HEK293T (cell line): ENCODE measurements at places on chromosomes 16 and 17.

- no peak for DNase-seq
These were observed 15.3 kb downstream of the CDH3 start for GRCh38 chr16:68660359-68660795.

DNA sequence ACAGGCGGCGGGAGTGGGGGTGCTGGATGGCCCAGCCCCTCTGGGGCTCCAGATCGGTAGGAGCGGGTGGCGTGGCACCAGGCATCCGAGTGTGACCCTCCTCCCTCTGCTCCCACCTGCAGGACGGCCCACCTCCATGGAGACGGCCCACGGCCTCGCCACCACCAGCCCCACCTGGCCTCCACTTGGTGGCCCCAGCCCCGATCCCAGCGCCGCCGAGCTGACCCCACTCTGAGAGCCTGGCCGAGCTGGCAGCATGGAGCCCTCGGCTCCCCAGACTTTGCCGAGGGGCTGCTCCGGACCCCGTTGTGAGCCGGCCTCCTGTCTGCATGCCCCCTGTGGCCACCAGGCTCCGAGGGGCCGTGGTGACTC, 4.7 kb upstream of the NUDT16L1 start:
- DNase-seq, result no peak

GRCh38 chr17:6721744-6722143, 8.6 kb upstream of the SLC13A5 start:
- no peak for DNase-seq

GRCh38 chr17:75442168-75443103, 14.0 kb upstream of the TMEM94 start:
- DNase-seq, result no peak

GRCh38 chr16:83830769-83831455, 23.1 kb downstream of the HSBP1 start:
- no peak for DNase-seq

- DNase-seq, result no peak
These were observed 68.8 kb downstream of the ZNF18 start for GRCh38 chr17:11928436-11928835.

DNA sequence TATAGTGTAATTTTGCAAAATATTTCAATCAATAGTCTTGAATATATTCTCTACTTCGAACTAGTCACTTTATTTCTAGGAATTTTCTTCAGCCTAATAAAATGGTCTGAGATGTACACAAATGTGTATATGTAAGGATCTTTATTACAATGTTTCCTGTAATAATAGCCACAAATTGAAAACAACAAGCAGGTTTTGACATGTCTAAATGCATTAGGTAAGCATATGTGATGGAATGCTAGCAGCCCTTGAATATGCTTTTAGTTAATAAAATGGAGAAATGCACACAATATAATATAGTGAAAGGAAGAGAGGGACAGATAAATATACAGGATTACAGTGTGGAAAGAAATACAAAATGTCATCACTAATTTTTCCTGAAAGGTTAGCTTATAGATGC, 196.5 kb upstream of the IRX5 start:
- DNase-seq, result no peak

DNA sequence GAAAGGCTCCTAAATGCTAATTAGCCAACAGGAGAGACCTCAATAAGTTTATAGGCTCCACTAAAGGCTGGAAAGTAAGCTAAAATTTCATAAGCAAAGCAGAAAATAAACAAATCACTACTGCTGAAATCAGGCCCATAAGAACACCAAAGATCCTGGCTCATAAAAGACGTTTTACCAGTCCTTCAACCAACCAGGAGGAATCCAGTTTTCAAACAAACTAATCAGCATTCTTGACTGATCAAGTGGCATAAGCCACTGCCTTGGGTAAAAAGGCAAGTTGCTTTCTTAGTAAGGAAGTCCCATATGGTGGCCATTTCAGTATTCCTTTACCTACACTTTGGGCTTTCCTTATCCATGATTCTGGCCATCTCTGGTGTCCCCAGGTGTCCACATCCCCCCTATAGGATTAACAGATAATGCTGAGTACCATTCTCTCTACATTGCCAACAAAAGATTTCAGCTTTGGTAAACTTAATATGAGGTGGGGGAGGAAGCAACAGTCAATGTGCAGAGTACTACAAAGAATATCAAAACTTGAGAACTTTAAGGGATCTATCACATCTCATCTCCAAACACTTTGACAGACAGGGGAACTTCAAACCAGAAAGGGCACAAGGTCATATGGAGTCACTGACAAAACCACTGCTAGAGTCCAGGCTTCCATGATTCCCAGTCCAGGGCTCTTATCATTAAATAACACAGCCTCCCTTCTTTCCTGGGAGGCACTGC, 1.3 kb downstream of the TOM1L2 start:
- no peak for DNase-seq

DNA sequence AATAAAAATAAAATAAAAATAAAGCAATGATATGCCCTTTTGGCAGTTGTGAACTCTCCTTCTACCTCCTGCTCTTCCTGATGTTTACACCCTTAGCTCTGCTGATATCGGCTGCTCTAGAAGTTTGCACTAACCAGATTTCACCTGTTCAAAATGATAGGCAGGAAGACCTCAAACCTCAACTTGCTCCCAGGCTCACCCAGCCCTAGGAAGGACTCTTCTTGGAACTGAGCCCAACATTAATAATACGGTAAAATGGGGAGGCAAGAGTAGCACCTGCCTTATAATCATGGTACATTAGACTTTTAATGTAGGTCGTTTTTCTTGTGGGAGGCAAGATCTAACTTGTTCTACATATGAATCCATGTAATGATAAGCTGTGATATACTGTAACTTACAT, 61.2 kb upstream of the MED13 start:
- no peak for DNase-seq

DNA sequence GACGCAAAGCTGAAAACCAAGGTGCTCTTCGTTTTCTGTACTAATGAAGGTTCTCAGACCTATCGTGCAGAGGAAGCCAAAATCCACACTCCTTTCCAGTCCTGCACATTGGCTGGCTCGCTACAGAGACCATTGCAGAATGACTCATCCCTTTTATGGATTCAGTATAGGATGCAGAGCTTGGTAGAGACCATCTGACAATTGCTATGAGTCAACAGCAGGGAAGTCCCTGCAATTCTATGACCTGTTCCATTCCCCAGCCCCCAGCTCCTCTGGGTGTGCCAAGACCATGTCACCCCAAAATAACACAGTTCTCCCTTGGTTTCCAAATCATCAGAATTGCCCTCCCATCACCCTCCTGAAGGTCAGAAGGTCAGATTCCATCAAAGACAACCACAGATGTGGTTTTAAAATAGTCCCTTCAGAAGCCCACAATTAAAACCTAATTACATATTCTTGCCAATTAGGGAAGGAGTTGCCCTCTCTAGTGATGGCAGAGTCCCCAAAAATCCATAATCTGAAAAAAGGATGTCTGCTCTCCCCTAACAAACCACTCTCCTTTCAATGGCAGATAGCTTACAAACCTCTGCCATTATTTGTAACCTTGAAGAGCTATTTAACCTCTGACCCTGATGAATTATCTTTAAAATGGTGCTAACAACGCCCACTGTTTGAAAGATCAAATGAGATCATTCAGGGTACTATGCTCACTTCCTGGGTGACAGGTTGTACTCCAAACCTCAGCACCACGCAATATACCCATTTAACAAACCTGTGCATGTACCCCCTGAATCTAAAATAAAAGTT, 108.2 kb upstream of the RBBP6 start:
- no peak for DNase-seq

DNA sequence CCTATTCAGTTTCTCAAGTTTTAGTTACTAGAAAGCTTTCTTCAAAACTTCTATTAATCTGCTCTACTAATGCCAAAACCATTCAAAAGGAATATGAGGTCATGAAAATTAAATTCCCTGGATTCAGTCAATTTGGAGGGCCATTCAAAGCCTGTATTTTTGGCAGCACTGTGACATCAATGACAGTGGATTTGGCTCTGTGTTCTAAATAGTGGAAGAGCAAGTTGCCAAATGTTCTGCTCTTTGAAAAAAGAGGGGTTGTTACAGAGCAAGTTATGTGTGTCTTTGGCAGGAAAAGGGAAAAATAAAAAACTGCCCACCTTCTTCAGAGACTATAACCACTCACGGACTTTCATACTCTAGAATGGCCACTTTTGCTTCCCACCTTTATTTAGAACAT, 3.2 kb upstream of the C16orf46 start:
- DNase-seq, result no peak

GRCh38 chr17:16432017-16432416, 16.6 kb downstream of the TRPV2 start:
- DNase-seq, result no peak

- no peak for DNase-seq
These were observed 16.8 kb downstream of the B9D1 start for GRCh38 chr17:19345486-19346350.

GRCh38 chr17:15917438-15918027, 27.4 kb upstream of the ADORA2B start:
- DNase-seq, result no peak

DNA sequence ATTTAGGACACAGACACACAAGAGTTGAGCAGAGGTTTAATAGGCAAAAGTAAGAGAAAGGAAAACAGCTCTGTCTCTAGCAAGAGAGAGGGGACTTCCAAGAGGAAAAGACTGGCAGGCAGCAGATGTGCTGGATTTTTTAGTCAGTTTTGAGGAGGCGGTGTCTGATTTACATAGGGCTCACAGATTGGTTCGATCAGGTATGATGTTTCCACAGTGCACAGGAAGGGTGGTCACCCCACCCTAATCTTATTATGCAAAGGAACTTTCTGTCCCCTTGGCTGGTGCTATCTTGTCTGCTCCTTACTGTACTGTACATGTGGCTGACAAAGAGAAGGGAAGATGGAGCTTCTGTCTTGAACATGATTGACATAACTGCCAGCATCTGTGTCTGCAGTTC, 25.3 kb downstream of the BFAR start:
- no peak for DNase-seq

- no peak for DNase-seq
These were observed 1.7 kb upstream of the AARS1 start for GRCh38 chr16:70290949-70291519.

GRCh38 chr16:48617104-48617705, 7.2 kb upstream of the N4BP1 start:
- no peak for DNase-seq

- no peak for DNase-seq
These were observed 2.4 kb downstream of the SLC25A35 start for GRCh38 chr17:8292639-8293395.

- no peak for DNase-seq
These were observed 5.9 kb downstream of the TRPV1 start for GRCh38 chr17:3603119-3603869.
